Activated CD4-positive, alpha-beta T cell treated with anti-CD3 and anti-CD28 coated beads, Interleukin-2, amount 50 U/mL, for 1 hour (primary cell): ENCODE measurements at places on chromosomes 12 and 14.

- no peak for DNase-seq
These were observed 13.7 kb downstream of the PIGH start for GRCh38 chr14:67586369-67586768.

DNA sequence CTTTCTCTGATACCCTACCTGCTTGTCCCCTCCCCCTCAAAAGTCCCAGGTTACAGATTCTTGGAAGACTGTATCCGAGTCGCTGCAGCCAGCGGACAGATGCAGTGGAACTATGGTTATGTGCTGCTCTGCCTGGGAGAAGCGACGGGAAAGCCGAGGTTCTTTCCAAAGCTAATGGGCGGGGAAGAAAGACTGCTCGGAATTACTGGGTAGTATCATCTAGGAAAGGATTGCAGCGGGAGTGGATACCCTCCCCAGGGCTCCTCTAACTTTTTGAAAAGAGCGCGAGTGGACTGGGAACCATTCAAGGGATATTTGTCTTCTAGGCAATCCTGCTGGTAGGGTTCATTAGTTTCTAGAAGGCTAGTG, 1.4 kb downstream of the PTHLH start:
- DNase-seq: no peak

DNA sequence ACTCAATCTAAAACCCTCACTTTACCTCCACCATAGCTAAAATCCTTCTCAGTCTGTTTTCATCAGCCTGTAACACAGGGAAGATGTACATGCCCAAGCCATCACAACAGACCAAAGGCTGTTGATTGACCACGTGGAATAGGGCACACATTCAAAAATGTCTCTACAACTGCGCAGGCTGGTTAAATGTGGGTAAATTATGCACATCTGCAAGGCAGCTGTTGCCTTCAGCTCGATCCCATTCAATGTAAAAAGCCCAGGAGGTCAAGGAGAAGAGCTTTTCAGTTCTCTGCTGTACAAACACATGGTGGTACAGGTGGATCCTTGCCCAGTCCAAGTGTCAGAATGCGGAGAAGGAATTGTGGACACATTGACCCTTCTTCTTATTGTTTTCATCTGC, 354.0 kb downstream of the FLRT2 start:
- DNase-seq: no peak

DNA sequence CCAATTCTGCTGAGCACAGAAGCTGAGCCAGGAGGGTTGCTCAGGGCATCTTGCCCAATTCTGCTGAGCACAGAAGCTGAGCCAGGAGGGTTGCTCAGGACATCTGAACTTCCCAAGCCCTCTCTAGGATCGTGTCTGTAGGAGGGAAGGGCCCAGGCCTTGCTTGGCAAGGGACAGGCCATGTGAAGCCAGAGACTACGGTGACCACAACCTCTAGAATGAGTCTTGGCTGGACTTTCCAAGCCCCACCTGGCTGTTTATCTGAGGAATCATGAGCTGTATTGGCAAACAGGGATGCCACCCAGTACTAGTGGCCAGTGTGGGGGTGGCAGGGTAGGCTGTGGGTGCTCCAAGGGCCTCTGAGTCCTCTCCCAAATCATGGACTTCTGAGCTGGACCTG, 7.7 kb upstream of the SERPINA6 start:
- no peak for DNase-seq

DNA sequence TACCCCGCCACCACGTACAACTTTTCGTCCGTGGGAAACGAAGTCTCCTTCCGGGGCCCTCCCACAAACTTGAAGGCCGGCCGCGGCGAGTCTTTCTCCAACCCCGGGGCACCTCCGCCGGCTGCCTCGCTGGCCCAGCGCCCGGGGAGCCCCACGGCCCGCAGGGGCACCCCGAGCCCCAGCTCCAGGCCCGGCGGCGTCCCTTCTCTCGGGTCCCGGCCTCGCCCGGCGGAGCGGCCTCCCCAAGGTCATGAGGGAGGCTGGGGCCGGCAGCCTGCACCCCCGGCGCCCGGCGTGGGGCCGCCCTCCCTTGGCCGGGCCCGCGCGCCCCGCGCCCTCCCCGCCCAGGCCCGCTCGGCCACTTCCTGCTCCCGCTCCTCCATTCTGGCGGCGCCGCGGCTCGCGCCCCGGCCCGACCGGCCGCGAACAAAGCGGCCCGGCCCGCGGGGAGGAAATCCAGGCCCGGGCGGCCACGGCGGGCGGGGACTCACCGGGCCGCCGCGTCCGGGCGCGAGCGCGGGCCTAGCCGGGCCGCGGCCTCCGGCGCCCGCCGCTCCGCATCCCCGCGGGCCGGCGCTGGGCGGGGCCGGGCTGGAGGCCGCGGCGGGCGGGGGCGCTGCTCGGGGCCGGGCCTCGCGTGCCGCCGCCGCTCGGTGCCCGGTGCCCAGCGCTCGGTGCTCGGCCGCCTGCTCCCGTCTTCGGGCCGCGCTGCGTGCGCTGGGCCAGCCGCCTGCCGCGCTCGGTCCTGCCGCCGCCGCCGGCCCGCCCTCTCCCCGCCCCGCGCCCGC, at the start of gene AKT1:
Gene AKT1, minus strand, starts transcription at position 756 of the 788 bp plus-strand sequence. CDS start 3,105 bp downstream, outside the sequence.
- no peak for DNase-seq

DNA sequence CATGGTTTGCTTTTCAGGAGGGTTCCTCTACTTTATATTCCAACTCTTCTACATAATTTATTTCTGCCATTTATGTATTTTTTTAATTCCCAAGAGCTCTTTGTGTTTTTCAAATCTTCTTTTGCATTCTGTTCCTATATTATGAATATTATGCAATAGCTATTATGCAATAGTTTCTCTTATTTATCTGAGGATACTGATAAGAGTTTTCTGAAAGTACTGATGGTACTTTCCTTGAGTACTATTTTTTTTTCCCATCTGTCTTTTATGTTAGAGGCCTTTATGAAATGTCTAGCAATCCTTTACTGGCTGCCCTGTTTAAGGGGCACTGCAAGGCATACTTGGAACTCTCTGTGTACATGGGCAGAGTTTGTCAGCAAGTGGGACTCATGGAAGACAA, 93.4 kb downstream of the SLC41A2 start:
- no peak for DNase-seq

DNA sequence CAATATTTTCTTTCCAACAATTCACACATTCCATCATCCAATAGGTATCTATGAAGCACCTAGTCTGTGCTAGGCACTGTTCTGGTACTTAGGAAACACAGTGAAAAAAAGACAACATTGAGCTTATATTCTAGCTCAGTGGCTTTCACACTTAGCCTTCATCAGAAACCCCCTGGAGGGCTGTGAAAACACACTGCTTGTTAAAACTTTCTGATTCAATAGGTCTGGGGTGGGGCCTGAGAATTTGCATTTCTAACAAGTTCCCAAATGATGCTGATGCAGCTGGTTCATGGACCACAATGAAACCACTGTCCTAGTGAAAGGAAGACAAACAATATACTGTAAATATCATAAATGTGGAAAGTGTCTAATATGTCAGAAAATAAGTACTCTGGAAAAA, 5.9 kb downstream of the VTI1B start:
- DNase-seq: no peak

DNA sequence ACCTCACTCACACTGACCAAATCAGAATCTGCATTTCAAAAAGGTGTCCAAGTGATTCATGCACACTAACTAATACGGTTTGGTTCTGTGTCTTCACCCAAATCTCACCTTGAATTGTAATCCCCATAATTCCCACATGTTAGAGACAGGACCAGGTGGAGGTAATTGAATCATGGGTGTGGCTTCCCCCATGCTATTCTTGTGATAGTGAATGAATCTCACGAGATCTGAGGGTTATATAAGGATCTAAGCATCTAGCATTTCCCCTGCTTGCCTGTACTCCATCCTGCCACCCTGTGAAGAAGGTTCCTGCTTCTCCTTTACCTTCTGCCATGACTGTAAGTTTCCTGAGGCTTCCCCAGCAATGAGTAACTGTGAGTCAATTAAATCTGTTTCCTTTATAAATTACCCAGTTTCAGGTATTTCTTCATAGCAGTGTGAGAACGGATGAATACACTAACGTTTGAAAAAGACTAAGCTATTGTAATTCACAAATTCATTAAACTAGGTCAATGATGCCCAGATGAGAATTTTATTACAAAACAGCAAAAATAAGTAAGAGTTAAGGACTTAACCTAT, 759.1 kb downstream of the GALC start:
- no peak for DNase-seq

- no peak for DNase-seq
These were observed 7.2 kb downstream of the PDE3A start for GRCh38 chr12:20375560-20375959.

- DNase-seq: no peak
These were observed 304.1 kb downstream of the SYT1 start for GRCh38 chr12:79168687-79169086.

DNA sequence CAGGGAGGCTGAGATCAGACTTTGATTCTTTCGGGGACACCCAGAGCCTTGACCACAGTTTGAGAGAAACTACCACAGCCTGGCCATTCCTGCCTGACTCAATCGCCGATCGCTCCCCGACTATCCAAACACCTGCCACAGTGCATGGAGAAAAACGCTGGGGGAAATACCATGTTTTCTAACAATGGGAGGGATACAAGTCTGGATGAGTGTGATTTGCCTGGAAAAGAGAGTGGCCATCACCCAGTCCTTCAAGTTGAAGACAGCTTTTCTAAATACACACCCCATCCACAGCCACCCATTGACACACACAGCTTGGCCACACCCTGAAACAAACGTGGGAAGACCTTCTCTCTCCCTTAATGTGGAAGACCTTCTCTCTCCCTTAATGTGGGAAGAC, 6.7 kb upstream of the VASH1 start:
- DNase-seq: no peak

- DNase-seq: no peak
These were observed 162.6 kb upstream of the PLEKHG7 start for GRCh38 chr12:92539976-92540781.

DNA sequence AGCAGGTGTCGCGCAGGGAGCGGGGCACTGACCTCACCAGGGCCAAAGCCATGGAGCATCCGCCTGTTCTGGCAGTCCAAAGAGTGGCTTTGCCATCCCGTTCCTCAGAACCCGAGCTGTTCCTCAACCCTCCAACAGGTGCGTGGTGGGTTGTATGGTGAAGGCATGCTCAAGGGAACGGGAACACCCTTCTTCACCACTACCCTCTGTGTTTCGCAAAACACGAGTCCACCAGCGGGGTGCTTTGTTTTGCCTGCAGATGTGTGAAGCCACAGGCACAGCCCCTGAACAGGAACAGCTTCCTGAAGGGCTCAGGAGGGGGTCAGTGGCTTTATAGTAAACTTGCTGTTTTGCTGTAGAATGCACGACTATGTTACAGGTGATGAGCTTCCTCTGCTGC, 52.7 kb downstream of the SMOC1 start:
- DNase-seq: no peak

DNA sequence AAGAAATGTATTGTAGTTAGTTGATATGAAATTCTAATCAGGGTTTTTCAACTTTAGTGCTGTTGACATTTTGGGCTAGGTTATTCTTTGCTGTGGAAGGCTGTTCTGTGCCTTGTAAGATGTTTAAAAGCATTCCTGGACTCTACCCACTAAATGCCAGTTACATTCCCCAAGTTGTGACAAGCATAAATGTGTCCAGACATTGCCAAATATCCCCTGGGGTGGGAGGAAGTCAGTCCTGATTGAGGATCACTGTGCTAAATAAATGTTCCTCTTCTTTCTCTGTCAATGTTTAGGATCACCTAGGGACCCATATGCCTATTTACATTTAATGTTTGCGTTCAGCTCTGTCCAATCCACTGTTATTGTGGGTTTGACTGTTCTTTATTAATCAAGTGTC, 268.3 kb downstream of the TMTC2 start:
- no peak for DNase-seq

DNA sequence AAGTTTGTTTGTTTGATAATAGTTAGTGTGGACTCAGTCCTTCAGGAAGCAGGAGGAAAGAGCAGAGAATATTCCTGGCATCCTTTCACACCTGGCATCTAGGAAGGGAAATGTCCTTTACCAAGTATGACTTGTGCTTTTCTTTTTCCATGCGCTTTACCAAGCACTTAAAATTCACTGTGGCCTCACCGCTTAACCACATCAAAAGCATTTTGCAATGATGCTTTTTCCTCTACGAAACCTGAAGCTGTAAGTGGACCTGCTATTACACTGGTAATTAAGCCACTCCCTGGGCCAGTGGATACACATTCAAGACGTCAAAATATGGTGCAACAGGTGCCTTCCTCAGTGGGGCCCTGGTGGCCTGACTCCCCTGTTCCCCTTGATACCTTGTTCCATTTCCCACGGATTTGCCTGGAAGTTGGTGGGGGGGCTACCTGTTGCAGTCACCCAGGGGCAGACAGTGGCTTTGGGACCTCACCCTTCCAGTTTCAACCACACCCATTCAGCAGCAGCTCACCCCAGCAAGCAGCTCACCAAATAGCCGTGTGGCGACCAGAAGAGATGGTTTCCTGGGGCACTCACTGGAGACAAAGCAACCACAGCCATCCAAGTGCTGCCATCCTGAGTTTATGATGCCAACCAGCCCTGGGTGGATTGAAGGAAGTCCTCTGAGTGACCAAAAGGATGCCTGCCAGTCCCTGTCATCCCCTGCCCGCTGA, 14.2 kb upstream of the FZD10 start:
- no peak for DNase-seq

- no peak for DNase-seq
These were observed 355.5 kb downstream of the ATP23 start for GRCh38 chr12:58296863-58297262.

- DNase-seq: no peak
These were observed 197.6 kb downstream of the PHETA1 start for GRCh38 chr12:111171345-111171744.

- DNase-seq: no peak
These were observed 78.3 kb downstream of the GSC start for GRCh38 chr14:94691660-94692034.

GRCh38 chr12:121996945-121997612, 24.6 kb upstream of the BCL7A start:
- no peak for DNase-seq

GRCh38 chr14:77708749-77709148, 846 bp downstream of the SLIRP start:
- no peak for DNase-seq

GRCh38 chr12:116433249-116433648, 125.9 kb upstream of the MAP1LC3B2 start:
- DNase-seq: no peak

- no peak for DNase-seq
These were observed 20.7 kb downstream of the GCH1 start for GRCh38 chr14:54881761-54882401.

GRCh38 chr12:82554529-82554928, 132.2 kb upstream of the TMTC2 start:
- DNase-seq: no peak

DNA sequence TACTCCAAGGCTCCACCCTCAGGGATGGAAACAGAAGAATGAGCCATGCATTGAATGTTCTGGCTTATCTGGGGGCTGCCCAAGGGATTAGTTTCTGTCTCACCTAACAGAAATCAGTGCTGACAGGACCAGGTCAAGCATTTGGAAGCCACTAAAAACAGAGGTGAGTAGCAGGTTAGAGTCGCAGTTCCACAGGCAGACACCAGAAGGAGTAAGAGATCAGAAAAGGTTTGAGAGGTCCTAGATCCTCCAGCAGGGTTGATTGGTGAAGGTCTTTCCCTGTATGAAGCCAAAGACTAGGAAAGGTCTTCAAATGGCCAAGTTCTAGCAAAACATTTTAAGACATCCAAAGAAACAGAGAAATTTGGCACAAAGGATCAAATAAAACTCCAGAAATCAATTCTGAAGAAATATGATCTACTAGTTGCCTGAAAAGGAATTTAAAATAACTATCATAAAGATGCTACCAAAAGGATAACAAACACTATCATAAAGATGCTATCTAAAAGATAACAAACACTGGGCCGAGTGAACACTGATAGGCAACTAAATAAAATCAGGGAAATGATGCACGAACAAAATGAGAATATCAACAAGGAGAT, 19.5 kb upstream of the TTC9 start:
- peak; percentile 52 for DNase-seq

GRCh38 chr12:51389302-51389999, 1.8 kb downstream of the GALNT6 start:
- DNase-seq: peak; percentile 20
